Activated CD4-positive, alpha-beta T cell treated with anti-CD3 and anti-CD28 coated beads, Interleukin-2, amount 50 U/mL, for 24 hours (primary cell): ENCODE measurements at places on chromosomes 13 and 19.
A peak's percentile ranks its signal among the peaks of the same experiment; 100 is the strongest.

- no peak for DNase-seq
Measured at GRCh38 chr13:51420681-51421490, 31.9 kb downstream of the INTS6 start.

GRCh38 chr19:18849838-18850400 lies 18.2 kb downstream of the UPF1 start:
- DNase-seq: no peak

DNA sequence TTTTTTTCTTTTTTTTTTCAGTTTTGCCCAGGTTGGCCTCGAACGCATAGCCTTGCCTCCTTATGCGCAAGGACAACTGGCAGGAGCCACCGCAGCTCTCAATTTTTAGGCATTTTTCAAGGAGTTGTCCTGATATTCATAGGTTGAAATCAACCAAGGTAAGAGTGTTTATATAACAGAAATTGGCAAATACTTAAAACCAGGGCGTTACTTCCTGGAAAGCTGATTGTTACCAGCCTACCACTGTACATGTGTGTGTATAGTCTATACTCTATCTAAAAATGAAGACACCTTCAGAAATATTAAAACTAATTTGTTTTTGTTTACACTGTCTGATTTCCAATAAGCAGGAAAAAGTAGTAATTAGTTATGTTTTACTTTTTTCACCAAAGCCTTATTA lies 39.2 kb downstream of the GPC6 start:
- no peak for DNase-seq

DNA sequence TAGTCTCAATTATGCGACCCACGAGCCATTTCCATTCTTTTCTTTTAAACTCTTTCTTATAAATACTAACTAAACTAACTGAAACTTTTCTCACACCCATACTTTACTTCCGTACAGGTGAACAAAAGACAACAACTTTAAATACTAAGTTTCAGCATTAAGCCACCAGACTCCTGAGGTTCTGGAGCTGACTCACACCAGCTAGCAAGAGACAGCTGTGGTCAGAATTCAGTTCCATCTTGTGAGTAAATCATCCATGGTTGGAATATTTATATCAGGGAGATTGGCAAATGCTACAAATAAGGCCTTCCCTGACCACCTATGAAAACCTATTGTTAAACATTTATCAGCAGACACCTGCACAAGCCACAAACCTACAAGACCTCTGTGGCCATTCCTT lies 897.0 kb downstream of the EFNB2 start:
- no peak for DNase-seq

DNA sequence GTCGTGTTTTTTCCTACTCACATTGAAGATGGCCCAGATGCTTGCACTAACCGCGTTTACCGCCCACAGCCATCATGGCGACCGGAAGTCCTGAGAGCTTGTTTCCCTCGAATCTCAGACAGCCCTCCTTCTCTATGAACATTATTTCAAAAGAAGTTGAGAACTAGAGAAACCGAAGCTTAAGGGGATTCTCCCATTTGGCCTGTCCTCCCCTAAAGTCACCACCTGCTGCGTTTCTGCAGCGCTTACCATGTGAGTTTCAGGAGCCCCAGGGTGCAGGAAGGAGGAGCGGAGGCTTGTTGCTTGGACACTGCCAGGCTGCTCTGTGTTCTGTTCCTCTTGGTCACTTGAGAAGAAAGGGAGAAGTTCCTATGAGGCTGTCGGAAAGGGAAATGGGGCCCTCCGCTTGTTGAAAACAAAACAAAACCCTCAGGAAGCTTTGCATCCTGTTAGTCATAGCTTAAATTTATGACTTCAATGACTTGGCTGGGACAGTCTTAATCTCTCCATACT lies 6.2 kb downstream of the CARD8 start:
- DNase-seq: peak; percentile 74

DNA sequence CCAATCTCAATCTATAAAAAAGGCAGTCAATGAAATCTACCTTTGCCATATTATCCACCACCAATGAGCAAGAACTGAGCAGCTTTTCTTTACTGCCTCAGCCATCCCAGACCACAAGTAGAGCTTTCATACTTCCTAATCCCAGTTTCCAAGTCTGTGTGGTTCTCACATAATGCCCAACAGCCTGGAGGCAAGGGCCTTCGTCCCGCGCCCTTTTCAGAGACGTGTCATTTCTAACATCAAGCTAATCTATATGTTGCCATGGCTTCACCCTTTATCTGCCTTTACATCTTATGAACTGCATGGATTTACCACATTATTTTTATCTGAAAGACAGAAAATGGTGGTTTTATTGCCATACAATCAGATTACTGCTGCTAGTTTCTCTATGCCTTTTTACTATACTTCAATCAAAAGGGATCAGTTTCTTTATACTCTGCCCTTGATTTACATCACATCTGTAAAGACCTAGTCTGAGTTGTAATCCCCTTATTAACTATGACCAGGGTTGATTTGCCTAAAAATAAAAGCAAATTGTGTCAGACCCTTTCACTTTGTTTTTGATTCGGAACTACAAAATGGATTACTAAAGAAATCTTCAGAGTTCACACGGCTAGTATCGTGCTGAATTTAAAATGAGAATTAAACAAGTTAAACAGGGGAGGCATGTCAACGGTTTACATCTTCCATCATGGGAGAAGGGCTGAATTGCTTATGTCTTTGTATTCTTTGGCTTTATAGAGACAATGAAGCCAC lies 5.9 kb downstream of the EFNB2 start:
- DNase-seq: no peak

DNA sequence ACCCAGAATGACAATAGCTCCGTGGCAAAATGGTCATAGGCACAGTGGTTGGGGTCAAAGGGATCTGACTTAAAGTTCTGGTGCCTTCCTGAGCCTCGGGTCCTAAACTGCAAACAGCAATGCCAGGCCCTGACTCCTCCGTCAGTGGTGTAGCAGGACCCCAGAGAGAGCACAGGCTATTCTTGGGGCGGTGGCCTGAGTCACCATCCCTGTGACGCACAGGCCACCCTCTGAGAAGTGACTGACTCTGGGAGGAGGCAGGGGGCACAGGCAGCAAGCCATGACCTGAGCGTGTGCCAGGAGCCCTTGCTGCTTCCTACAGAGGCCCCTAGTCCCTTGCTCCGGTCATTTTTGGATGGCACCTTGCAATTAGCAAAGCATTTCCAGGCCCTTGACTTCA lies 18.7 kb downstream of the PLVAP start:
- DNase-seq: no peak

GRCh38 chr13:114149774-114150740 lies 17.6 kb upstream of the RASA3 start:
- DNase-seq: no peak

GRCh38 chr13:65468628-65469027 lies 1761.5 kb downstream of the PCDH9 start:
- no peak for DNase-seq

GRCh38 chr13:52003541-52003940 lies 7.7 kb downstream of the ATP7B start:
- DNase-seq: no peak

DNA sequence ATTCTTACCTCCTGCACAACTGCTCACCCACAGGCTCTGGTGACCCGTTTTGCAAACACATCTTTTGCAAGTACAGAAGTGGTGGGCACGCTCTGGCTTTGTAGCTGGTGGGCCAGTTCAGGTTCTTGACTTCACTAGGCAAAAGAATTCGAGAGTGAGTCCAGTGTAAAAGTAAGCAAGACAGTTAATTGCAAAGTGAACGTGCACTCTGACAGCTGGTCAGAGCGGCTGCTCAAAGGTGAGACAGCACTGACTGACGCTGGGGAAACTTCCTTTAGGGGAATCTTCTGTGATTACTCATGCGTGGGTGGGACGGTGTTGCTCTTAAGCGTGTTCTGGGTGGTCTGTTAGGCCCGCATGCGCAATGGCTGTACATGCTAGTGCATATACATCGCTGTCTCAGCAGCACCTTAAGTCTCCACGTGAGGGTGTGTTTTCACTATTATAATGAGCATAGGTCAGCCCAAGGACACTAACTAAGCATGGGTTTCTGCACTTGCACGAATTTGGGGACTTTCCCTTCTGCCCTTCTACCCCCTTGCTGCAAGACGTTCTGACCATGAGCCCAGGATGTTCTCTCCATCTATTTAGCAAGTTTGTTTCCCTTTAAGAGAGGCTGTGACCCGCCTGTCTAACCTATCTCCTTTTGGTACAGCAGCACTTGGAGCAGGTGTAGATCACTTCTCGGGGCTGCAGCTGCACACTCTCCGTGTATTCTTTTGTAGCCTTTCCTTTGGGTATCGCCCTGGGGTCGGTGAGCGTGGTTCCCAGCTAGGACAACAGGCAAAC lies 30.2 kb upstream of the CD33 start:
- no peak for DNase-seq

GRCh38 chr19:55440411-55441105 lies 2.5 kb downstream of the SHISA7 start:
- DNase-seq: no peak

GRCh38 chr19:44943801-44944249 lies 1.8 kb downstream of the APOC4 start:
- DNase-seq: no peak

GRCh38 chr13:77928909-77929308 lies 10.3 kb upstream of the EDNRB start:
- no peak for DNase-seq

- DNase-seq: peak; percentile 91
Measured at GRCh38 chr19:54168174-54168917, 4.6 kb downstream of the TMC4 start.

DNA sequence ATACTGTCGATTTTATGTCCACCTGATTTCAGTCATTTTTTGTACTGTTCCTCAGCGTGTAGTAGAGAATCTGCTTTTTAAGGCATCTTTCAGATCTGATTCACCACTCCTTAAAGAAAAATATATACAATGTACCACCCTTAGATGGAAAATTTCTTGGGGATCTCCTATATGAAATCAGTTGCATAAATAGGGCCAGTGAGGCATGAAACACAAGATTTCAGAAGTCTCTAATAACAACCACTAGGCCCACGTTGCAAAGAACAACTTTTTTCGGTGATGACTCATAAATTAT lies 1.4 kb downstream of the USP12 start:
- no peak for DNase-seq

GRCh38 chr19:54422136-54422535 lies 6.9 kb downstream of the TTYH1 start:
- no peak for DNase-seq

DNA sequence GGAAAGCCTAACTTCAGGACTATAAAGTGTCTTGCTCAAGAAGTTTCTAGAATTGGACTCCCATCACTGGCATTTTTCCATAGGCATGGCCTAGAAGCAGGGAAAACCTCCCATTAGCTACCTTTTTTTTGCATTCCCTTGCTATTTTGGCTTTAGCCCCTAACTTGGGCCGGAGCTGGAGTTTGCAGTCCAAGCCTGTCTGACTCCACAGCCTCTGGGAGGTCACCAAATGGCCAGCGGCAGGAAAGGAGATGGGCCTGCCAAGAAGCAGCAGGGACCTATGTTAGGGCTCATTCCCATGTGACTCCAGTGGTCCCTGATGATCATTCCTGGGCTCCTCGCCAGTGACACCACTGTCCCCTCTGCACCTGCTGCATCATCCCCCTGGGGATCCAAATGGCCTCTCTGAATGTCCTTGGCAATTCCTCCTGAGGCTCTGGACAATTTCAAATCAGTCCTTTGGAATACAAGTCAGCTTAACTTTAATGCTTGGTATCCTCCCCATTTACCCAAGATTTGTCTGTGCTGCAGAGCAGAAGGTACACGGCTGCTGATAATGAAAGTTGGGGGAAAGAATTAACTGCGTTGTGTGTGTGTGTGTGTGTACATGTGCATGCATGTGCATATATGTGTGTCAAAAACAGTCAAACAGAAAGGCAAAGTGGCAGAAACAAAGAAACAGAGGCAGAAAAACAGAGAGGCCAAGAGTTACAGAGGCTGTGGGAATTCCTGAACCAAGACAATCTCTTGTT lies 69.8 kb upstream of the SERP2 start:
- no peak for DNase-seq

GRCh38 chr13:36418022-36418805 lies 14.1 kb upstream of the CCNA1 start:
- no peak for DNase-seq

DNA sequence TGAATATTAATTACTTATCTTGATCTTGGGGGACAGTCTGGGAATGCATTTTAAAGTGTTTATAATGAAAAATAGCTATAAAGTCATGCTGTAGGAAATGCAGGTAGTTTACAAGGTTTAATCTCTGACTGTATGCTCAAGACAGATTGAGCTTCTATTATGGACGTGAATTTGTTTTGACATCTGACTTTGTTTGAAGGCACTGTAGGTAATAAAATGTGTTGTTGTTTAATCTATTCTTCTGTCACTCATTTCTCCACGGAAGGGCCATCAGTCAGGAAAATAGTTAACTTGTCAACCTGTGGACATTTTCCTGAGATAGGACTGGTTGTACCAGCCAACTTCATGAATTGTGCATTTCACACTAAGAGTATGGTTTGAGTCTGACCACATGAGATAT lies 893.1 kb upstream of the SLITRK6 start:
- DNase-seq: no peak

DNA sequence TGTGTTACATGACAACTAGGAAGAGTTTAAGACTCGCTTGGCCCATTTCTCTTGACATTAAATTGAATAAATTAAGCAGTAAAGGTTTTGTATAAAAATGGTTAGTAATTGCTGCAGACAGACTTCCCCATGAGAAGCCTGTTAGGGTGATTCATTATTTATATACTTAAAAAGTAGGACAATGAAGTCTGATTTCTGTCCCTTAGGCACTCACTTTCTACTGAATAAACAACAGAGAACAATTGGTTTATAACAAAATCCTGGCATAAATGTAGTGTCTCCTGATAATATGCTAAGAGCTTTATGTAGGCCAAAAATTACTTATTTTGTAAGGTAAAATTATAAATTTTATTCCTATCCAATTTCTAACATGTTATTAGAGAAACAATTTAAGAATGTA lies 2138.5 kb upstream of the PCDH20 start:
- DNase-seq: no peak

GRCh38 chr13:84684804-84685203 lies 802.5 kb upstream of the SLITRK1 start:
- DNase-seq: no peak

GRCh38 chr13:51764184-51765141 lies 39.5 kb downstream of the DHRS12 start:
- DNase-seq: peak; percentile 68

GRCh38 chr13:110790371-110790770 lies 76.9 kb downstream of the ING1 start:
- DNase-seq: no peak

GRCh38 chr19:48757089-48757675 lies 1.9 kb downstream of the FGF21 start:
- no peak for DNase-seq

DNA sequence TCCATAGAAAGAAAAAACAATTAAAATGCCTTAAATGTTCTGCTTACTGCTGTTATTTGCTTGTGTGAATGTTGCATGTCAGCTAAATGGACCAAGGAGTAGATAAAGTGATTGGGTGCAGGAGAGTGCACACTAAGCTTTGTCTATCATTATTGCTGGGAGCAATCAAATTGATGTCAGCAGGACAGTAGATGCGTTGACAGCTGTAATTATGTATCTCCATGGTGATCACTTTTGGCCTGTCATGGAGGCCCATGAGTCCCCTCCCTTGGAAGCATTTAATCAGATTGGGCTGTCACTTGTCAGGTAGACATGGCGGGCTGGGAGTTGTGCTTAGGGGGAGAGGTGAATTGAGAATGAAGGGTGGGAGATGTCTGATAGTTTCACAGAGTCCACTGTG lies 215.3 kb downstream of the PCCA start:
- no peak for DNase-seq

- DNase-seq: no peak
Measured at GRCh38 chr13:113233101-113233500, 23.7 kb downstream of the CUL4A start.
